ENCODE measurements at places on chromosomes 3 and 15. TPM values are rescaled to one million over a fixed set of nuclear protein-coding genes. Genes with fewer than 3 reads are reported as not detected.

UBA7 gene
- total RNA-seq: 0.37 TPM

TRIM42 gene
- total RNA-seq: not detected

MITF gene
- total RNA-seq: 10.2 TPM

ESYT3 gene
- 0.79 TPM for total RNA-seq

KPNA1 gene
- 58.1 TPM for total RNA-seq

USP50 gene
- total RNA-seq: not detected

A4GNT gene
- total RNA-seq: not detected

SPTBN5 gene
- 0.21 TPM for total RNA-seq

CADM2 gene
- 0.27 TPM for total RNA-seq

MUC4 gene
- 0.05 TPM for total RNA-seq

IL1RAP gene
- 4.0 TPM for total RNA-seq

CFAP161 gene
- total RNA-seq: not detected

HRG gene
- not detected for total RNA-seq

HYKK gene
- 6.2 TPM for total RNA-seq

SERPINI2 gene
- total RNA-seq: not detected

FBXO40 gene
- total RNA-seq: not detected

All from A549 treated with dexamethasone at 1 μM for 4 hours (cell line).